Choroid plexus epithelial cell (primary cell): ENCODE measurements at places on chromosomes 1 and 21.
A peak's percentile ranks its signal among the peaks of the same experiment; 100 is the strongest.

GRCh38 chr1:24724345-24725208 lies 20.7 kb upstream of the CLIC4 start:
- peak; percentile 97 for DNase-seq

- no peak for DNase-seq
These were observed 6.4 kb upstream of the CSF1 start for GRCh38 chr1:109904105-109904817.

DNA sequence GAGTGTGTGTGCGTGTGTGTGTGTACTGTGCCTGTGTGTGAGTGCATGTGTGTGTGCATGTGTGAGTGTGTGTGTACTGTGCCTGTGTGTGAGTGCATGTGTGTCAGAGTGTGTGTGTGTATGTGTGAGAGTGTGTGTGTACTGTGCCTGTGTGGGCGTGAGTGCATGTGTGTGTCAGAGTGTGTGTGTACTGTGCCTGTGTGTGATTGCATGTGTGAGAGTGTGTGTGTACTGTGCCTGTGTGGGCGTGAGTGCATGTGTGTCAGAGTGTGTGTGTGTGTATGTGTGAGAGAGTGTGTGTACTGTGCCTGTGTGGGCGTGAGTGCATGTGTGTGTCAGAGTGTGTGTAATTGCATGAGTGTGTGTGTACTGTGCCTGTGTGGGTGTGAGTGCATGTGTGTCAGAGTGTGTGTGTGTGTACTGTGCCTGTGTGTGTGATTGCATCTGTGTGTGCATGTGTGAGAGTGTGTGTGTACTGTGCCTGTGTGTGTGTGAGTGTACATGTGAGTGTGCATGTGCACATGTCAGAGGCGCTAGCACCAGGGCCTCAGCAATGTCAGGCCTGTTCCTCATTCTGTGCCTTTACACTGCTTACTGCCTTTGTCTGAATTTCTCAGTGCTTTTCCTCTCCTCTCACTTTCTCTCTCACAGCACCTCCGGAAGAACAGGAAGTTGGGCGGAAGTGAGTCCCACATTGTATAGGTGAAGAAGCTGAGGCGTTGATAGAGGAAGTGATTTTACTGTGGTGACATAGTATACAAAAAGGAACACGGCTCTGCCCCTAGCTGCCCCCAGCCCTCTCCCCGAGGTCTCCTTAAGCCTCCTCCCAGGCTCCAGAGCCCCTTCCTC lies 4.9 kb downstream of the SLC5A9 start:
- no peak for DNase-seq

DNA sequence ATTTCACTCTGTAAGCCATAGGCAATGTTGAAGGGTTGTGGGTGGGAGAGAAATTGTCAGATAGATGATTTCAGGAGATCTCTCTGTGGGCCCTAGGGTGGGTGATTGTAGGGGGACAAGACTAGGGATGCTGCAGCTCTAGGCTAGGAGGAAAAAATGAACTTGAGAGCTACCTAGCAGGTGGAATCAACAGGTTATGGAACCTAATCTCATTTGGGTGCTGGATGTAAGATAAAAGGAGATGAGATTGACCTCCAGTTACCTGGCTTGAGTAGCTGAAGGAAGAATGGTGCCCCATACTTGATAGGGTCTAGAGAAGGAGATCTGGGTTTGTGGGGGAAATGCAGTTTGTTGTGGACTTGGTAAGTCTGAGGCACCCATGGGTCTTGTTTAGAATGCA lies 396.5 kb downstream of the RRAGC start:
- DNase-seq: no peak

DNA sequence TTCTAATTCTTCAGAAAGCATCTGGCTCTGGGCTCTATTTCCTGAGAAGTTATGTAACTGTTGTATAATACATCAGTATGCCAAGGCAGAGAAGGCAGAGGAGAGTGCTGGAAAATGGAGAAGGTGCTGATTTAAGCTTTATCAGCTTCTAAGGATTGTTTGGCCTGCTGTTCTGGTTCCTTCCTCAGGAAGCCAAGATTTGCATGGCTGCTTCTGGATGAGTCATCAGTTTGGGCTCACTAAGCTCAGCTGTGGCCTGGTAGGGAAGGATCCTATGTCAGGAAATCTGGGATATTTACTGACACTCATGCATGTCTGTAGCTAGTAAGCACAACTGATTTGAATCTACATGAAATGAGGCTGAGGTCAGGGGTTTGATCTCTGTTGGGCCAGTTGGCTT lies 73.2 kb upstream of the ADGRL4 start:
- DNase-seq: peak; percentile 85

- no peak for DNase-seq
These were observed 40.0 kb downstream of the EPHB2 start for GRCh38 chr1:22750685-22751051.

DNA sequence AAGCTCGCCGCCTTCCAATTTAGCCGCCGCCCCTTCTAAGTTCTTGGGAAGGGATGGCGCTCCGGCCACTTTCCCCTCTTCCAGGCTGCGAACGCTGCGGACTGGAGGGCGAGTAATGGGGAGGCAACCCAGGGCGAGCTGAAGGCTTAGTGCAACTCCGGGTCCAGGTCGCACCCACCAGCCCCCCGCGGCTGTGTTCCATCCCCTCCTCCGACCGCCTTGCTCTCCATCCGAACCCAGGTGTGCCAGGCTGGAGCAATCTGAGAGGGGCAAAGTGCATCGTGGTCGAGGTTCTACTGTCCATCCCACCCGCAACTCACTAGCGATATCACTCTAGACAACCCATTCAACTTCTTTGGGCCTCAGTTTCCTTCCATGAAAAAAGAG lies 13.4 kb downstream of the PAX7 start:
- DNase-seq: no peak
